MG63 (cell line): ENCODE measurements at places on chromosomes 4 and X.

- no peak for DNase-seq
Measured at GRCh38 chr4:37662251-37662650, 23.9 kb downstream of the RELL1 start.

- DNase-seq = no peak
Measured at GRCh38 chr4:108430921-108431320, 189.5 kb upstream of the RPL34 start.

GRCh38 chr4:15659768-15660570 lies 4.8 kb upstream of the FBXL5 start:
- no peak for DNase-seq

DNA sequence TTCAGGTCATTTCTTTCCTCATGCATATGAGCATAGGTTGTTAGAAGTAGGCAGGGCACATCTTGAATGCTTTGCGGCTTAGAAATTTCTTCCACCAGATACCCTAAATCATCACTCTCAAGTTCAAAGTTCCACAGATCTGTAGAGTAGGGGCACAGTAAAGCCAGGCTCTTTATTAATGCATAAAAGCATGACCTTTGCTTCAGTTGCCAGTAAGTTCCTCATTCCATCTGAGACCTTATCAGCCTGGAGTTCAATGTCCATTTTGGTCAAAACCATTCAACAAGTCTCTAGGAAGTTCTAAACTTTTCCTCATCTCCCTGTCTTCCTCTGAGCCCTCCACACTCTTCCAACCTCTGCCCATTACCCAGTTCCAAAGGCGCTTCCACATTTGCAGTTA lies 77.7 kb downstream of the MAP9 start:
- DNase-seq = no peak

DNA sequence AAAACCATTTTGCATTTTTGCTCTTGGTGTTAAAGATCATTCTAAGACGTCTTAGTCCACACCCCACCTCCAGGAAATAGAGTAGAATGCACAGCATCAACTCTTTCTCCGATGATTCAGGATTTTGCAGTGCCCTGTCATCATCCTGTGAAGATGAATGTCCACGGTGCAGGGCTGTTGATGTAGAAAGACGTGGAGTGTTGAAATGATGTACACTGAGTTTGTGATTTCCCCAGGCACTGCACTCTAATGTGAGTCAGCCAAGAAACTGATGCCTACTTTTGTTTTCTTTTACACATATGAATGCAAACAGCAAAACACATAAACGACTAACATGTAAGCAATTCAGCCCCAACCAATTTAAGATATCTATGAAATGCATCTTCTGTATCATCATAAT lies 10.5 kb downstream of the LGI2 start:
- DNase-seq = no peak

DNA sequence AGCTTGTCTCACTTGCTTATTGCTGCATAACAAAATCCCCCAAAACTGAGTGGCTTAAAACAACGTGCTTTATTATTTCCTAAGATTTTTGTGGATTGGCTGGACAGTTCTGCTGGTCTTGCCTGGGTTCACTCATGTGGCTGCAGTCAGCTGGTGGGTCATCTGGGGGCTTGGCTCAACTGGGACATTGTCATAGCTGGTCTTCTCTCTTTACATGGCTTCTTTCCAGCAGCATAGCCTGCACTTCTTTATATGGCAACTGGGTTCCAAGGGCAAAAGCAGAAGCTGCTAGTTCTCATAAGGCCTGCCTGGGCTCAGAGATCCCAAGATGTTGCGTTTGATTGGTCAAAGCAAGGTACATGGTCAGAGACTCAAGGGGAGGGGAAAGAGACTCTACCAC lies 33.7 kb upstream of the STAG2 start:
- no peak for DNase-seq

DNA sequence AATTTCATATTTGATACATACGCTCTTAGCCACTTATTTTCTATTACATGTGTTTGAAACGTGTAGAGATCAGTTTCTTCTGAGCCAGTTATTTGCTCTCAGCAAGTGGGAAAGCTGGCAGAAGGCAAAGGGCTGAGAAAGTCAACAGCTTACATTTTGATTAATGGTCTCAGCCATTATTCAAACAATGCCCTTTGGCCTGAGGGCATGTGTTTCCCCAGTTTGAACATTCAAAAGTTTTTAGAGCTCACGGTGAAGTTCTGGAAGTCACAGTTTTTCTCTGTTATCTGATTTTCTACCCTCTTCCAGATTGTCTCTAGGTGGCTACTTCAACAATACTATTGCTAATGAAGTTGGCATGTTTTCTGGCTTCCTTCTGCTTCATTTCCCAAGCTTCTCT lies 591.8 kb upstream of the CPEB2 start:
- DNase-seq = no peak

DNA sequence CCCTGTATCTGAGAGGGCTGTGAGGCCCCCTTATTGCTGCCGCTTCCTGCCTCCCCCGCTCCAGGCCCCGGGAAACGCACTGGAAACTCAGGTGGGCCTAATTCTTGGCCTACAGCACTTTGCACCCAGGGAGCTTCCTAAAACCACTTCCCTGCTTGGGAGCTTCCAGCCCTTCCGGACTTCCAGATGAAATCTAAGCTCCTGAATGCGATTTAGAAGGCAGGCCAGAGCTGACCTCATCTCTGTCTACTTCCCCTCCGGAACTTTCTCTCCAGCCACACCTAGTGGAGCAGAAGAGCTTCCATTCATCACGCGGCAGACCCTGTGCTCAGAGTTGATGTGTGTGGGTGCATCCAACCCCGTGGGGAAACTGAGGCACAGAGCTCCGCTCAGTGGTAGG lies 84.2 kb downstream of the SORCS2 start:
- no peak for DNase-seq

- no peak for DNase-seq
Measured at GRCh38 chrX:98362630-98363029, 1478.9 kb downstream of the RPA4 start.

DNA sequence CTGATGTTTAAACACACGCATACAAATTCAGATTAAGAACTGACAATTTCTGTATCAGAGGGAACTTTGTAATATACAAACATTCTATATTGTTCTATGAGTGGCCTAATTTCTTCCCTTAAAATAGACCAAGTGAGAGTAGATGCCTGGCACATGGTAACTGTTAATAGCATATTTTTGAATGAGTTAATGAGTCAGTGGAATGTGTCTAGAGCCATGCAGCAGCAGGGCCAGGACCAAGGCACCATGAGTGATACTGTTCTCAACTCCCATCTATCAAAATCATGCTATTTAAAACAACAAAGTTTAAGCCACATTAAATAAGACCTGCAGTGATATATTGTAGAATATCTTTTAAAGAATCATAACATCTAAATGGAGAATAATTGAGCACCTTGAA lies 98.3 kb downstream of the ARHGAP24 start:
- no peak for DNase-seq

- DNase-seq = peak; percentile 2
Measured at GRCh38 chr4:97994765-97995465, 148.4 kb downstream of the STPG2 start.

DNA sequence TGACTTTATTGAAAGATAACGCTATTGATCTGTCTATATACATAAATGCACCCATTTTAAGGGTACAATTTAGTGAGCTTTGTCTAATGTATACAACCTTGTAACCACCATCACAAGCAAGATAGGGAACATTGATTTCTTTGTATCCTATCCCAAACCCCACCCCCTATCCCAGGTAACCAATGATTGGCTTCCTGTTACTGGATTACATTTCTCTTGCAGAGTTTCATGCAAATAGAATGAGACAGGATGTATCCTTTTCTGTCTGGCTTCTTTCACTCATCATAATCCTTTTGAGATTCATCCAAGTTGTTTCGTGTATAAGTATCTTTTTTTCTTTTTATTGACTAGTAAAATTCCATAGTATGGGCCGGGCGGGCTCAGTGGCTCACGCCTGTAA lies 1.6 kb upstream of the GRIPAP1 start:
- DNase-seq = no peak

DNA sequence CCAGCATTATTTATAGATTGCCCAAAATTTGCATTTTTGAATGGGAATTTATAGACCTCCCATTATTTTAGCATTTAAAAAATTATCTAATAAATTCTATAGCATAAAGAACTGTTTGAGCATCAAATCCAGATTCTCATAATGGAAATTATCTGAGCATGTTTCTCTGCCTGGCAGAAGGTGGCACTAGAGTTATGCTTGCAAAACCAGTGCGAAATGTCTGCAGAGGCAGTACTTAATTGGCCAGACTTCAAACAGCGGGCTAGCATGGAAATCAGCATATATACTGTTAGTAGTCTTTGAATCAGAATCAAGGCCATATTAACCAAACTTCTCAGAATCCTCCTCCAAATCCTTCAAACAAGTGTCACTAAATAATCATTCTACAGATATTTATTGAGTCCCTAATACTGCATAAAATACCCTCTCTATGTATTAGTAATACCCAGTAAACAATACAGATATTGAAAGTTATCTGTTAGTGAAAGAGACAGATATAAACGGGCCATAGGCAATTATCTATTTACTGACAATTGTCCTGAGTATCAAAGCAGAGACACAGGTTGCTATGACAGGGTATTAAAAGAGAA lies 78.7 kb upstream of the DCLK2 start:
- DNase-seq = peak; percentile 52

DNA sequence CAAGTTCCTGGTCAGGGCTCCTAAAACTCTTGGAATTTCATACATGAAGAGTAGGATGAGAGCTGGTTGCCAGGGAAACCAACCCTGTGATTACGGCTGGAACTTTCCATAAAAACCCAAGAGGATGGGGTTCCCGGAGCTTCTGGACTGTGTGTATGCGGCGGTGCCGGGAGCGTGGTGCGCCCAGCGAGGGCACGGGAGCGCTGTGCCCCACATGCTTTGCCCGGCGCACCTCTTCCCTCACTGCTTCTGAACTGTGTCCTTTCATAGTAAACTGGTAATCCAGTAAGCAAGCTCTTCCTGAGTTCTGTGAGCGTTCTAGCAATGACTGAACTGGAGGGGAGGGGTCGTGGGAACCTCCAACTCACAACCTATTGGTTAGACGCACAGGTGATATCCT lies 152.6 kb downstream of the AFAP1 start:
- no peak for DNase-seq
